ENCODE measurements at places on chromosomes 2 and 18.

DNA sequence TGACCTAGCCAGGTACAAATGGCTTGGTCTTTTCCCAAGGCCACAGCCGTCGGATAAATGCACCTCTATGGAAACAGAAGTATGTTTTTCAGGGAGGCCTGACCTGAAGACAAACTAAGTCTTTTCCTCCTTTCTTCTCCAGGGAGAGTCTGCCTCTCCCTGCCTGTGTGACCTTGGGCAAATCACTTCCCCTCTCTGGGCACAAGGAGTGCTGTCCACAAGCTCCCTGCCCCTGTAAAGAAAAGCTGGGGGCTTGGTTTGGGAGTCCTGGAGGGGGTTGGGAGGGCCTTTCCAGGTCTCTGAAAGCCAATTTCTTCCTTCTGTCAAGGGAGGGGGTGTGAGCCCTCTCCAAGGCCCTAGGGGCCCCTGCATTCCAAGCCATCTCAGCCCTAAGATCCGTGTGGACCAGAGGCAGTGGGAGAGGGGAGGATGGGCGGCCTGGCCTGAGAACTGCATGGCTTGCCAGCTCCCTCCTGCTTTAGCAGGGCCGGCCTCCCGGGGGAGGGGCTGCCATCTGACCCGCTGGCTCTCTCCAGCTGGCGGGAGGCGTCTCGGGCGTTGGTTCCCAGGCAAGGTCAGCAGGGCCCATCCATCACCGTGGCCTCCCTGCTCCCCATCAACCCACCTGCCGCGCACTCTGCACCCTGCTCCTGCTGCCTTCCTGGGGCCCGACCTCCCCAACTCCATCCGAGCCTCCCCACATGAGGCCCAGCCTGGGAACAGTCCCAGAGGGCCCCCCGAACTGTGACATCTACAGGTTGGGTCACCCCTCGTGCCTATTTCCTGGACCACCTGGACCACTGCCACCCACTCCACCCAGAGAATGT lies 61.4 kb downstream of the SMAD7 start:
- DNase-seq, result no peak

GRCh38 chr2:17878281-17879136 lies at the start of gene KCNS3:
Gene KCNS3 (plus strand): TSS chr2:17878667. CDS start chr2:17931009, 52,342 bp downstream.
- DNase-seq, result no peak

GRCh38 chr2:37232131-37232933 lies 874 bp downstream of the NDUFAF7 start:
- DNase-seq, result no peak

DNA sequence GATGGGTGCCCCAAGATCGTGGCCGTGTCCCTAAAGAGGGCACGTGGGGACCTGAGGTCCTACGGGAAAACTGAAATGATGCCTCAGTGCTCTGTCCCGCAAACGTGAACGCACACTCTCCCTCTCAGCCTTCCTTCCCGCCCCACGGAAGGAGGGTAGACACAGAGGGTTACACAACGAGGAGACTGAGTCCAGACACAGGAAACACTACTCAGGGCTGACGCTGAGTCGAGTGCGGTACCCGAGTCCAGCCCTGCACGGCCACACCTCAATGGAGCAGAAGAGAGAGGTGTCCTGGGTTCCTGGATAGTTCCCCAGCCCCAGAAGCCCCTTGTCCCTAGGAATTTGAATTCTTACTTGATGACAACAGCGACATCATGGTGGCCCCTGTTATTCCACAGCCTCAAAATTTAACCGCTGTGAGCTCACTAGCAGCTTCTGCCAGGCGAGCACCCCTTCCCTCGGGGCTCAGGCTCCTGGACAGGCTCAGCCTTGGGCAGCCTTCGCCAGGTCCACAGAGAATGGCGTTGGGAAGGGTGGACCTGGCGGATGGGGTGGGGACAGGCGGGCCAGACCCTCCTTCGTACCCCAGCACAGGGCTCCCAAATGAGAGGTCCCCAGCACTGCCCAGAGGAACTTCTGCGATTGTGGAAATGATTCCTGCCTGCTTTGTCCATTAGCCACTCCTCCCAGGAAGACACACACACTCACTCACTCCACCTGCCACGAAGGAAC lies 980 bp upstream of the RNPEPL1 start:
- DNase-seq, result no peak

DNA sequence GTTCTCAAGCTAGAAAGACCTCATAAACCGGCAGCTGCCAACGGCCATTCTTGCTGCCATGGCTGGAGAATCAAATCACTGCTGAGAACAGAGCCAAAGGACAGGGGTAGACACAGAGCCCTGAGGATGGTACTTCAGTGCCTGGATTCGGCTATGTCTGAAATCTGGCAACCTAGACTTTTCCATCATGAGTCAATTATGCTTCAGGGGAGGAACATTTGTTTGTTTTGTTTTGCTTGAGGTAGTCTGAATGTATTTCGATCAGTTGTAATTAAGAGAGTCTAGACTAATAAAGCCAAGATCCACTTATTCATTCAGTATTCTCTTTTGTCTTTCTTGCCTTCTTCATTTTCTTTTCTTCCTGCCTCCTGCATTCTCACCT lies 122.8 kb upstream of the SH3BP4 start:
- no peak for DNase-seq

GRCh38 chr2:232687382-232688160 lies 9.6 kb upstream of the GIGYF2 start:
- DNase-seq, result no peak

DNA sequence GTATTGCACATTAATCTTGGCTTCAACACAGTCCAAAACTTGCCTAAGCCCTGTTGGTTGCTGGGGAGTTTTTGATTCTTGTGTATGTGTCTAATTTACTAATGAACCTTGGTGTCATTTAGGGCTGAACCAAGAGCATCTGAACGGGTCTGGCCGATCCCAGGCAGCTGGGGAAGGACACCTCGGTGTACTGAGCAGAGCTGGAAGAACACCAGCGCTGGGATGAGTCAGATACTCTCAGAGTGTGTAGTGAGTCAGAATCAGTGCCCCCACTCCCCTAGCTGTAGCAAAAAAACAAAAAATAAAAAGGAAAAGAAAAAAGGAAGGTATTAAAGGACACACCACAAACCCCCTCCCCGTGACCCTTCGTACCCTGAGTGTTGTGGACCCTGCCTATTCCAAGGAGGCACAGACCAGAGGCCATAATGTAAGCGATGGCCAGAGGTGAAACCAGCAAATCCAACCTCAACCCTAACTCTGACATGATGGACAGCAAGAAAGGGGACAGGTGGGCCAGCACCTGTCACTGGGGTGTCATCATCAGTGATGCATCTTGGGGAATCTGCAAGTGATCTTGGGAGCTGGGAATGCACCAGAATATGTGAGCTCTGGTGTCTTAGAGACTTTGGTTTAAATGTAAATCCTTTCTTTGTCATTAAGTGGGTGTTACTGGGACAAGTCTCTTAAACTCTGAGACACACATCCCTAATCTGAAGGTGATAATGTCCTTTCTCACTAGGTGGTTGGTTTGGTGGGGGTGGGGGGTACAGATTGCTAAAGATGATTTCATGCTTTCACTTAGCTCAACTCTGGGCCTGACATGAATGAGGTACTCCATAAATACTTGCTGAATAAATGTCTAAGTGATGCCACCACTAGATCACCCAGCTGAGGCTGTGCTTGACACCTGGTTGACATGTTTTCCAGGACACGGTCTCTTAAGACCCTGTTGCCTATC lies 34.2 kb upstream of the NCOA1 start:
- no peak for DNase-seq

DNA sequence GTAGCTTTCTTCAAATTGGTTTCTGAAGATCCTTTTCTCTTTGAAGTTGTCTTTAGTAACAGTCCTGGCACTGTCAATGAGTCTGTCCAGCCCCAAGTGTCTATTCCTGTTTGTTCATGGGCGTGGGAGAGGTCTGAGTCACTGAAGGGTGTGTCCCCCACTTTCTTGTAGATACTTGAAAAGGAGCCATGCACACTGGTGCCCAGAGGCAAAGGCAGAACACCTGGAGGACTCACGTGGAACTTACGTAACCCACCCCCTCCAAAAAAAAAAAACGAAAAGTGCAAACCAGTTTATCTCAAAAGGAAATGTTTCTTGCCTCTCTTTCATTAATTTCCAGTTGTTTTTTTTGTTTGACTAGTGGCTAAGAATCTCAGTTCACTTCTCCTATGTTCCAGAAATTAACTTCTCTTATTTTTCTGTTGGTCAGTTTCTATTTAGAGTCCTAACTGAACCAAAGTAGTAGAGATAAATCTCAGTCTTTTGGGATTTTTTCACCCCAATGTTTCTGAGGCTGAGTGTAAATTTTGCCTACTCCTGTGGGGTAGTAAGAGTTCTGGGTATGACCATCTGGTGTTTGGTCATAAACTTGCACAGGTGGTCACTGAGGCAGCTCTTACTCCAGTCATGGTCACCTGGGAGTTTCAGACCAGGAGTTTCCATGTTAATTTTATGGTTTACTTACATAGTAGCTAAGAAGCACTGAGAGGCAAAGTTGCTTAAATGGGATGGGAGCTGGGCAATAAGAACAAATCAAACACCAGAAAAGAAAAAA lies 54.9 kb downstream of the DSC3 start:
- no peak for DNase-seq

DNA sequence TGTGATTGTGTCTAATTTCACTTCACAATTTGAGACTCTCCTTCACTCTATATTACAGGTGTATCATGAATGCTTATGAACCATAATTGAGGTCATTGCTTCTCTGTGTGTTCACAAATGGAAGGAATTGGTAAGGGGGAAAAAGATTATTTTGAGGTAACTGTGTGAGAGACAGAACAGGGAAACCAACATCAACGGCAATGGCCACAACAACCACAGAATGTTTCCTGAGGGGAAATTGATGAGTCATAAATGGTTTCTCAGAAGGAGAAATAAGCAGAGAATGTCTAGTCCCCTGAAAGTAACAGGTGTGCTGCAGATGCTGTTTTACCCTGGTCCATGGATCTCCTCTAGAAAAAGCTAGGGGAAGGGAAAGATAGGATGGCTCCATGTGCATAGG lies 361.2 kb upstream of the GALNT5 start:
- DNase-seq, result no peak

GRCh38 chr2:125745514-125745913 lies 910.4 kb upstream of the GYPC start:
- no peak for DNase-seq

GRCh38 chr2:38362232-38362631 lies 14.8 kb downstream of the ATL2 start:
- DNase-seq, result no peak

- DNase-seq, result no peak
These were observed 12.1 kb upstream of the ERCC3 start for GRCh38 chr2:127305990-127306585.

DNA sequence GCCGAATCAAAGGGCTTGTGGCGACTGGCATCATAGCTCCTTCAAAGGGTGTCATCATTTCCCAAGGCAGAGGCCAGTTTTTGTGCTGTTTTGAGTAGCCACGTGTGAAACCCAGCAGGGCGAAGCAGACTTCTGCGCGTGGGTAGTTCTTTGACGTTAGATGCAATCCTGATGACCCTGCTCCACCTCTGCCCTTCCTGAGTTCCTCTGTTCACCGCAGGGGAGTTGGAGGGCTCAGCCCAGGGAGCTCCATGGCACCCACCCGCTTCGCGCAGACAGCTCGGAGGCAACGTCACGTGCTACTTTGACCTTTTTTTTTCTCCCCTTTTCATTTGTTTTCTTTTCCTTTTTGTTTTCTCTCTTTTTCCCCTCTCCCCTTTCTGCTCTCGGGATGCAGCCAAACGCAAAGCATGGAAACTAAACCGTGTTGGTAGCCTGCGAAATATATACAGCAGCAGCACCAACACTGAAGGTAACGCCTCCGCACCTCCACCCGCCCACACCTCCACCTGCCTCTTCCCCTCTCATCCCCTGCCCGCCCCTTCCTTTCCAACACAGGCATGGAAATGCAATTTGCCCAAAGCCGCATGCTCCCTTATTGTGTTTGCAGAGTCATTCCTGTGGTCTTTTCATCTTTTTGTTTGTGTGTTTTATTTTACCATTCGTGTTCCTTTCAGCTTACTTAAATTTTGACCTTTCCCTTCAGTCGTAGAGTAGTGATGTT lies 153.6 kb downstream of the GBX2 start:
- DNase-seq, result no peak

DNA sequence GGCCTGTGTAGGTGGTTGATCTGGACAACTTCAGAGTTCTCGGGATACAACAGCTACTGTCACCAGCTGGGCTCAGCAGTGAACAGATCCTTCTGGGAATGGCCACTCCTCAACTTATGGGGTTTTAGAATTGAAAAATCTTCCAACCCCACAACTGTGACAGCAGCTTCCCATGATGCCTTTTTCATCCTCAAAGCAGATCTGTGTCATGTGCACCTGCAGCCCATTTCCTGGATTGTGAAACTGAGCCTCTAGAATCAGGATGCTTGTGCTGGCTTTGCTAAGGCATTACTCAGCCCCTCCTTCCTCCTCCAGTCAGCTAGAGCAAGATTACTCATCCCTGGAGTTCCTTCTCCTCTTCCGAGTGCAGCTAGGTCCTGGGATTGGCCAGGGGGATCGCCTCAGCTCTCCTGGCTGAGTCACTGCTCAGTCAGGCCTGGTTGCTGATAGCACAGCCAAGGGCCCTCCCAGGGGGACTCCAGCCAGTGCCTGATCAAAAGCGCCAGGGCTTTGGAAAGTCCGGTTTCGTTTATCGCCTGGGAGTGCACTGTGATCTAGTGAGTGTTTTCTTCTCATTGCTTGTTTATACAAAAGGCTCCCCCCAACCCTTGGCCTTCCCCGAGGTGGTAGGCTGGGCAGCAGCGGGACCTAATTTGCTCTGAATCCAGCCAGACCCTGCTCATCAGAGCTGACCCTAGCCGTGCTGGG lies 2.4 kb upstream of the LPIN1 start:
- no peak for DNase-seq

DNA sequence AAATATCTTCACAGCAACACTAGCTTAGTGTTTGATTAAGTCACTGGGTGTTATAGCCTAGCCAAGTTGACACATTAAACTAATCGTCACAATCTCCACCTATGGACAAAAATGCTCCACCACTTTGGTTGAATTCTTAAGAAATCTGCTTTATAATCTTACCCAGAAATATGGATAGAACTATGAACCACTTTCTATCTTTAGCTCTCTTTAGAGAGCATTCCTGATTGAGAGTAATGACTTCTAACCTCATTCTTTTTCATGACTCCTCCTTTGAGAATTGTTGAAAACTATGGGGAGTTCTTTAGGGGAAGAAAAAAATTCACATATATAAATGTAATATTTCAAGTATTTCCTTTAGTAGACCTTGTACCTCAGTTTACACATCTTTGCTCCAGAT lies 1282.2 kb upstream of the ZEB2 start:
- DNase-seq, result no peak

- no peak for DNase-seq
These were observed 235.2 kb upstream of the THSD7B start for GRCh38 chr2:136530146-136530545.

GRCh38 chr2:20130821-20131645 lies 79.6 kb upstream of the LAPTM4A start:
- no peak for DNase-seq

All from cortex of kidney (tissue), 1 donor.